ENCODE measurements at places on chromosomes 7 and 10.

DNA sequence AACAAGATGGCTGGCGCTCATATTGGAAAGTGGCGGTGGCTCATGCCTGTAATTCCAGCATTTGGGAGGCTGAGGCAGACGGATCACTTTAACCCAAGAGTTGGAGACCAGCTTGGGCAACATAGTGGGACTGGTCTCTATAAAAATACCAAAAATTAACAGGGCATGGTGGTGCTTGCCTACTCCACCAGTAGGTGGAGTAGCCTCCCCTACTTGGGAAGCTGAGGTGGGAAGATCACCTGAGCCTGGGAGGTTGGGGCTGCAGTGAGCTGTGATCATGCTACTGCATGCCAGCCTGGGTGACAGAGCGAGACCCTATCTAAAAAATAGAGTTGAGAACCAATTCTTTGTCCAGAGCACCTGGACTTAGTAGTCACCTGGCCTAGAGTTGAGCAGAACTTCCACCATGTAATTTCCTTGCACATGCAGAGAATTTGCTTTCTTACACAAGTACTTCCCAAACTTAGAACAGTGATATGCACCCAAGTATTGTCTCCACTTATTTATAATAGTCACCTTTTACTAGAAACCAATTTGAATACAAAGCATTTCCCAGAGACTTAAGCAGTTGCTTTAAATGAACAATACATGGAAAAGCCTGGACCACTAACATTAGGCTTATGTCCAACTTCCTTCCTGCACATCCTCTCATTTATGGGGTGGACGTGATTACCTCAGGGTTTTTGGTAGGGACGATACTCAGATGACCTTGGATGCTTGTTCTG is 15.9 kb downstream of the LAMB4 start:
- DNase-seq = no peak

DNA sequence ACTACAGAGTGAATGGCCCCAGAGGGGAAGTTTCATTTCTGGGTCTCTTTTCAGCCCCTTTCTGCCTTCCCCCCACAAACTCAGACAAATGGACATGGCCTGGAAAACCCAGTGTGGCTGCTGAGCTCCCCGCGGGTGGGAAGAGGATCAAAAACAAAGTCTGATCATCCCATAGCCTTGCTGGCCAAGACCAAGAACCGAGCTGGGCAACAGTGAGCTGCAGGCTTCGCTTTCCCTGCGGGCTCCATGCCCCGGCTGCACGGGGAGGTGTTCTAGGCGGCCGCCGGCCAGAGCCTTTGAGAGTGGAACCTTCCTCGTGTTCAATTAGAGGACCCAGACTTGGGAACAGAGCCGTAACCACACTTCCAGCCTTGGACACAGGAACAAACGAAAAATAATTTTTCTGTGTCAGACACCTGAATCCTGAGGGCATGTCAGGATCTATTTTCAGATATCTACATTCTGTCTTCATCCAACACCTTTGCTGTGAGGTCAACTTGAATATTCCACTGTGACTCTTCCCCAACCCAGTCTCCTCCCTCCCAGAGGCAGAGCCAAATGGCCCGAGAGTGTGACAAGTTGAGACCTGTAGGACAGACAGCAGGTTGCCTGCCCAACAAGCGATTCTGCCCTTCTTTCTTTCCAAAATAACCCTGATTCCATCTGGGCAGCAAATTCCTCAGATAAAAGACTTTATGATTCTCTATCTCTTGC is 26.0 kb downstream of the WDR86 start:
- DNase-seq = no peak

- DNase-seq = no peak
These were observed 469.5 kb upstream of the VSTM2A start for GRCh38 chr7:54072710-54073109.

- DNase-seq = no peak
These were observed 146.8 kb downstream of the SPAG6 start for GRCh38 chr10:22491931-22492615.

DNA sequence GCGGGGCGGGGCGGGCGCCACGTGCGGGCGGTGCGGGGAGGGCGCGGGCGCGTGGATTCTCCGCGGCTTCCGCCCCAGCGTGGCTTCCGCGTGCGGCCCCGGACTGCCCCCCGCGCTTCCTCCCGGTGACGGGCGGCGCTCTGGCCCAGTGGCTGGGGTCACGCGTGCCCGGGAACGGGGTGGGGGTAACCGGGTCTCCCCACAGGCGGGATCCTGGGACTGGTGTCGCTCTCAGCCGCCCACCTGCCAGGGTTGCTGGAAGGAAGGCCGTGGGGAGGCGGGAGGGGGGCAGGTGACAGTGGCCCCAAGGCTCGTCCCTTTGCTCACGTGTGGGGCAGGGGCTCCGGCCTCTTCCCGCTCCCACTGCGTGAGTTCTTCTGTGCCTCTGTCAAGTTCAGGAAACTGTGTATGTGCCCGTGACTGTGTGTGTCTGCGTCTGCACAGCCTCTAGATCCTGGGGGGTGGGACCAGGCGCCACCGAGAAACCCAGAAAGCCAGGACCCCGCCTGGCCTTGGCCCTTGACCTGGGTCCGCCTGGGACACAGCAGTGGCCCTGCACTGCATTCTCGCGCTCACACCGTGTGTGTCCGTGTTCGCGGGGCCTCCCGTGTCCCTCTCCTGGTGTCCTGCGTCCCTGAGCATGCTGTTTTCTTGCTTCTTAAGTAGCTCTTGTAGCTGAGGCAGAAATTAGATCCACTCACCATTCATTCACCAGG is 919 bp downstream of the MAFK start:
- no peak for DNase-seq
